ENCODE measurements at places on chromosomes 6 and 20.

GRCh38 chr6:9224539-9224938 lies 789.2 kb upstream of the SLC35B3 start:
- no peak for DNase-seq

DNA sequence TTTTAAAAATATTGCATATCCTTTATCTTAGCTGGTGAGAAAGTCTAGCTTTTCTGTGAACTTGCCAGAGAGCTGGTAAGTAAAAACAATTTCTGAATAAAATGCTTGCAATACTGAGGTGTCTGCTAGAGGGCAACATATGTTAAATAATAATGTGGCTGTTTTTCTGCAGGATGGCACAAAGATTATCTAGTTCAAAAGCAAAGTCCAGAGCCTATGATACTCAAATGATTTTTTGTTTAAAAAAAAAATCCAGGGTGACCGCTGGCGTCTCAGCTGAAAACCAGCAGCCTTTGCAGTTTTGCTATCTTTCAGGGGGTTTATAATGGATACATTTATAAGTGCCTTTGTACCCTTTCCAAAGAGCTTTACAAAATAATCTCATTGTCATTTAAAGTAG lies 194.9 kb downstream of the PHACTR1 start:
- DNase-seq, result peak; percentile 15

GRCh38 chr6:87181903-87182302 lies 26.5 kb downstream of the ZNF292 start:
- no peak for DNase-seq

GRCh38 chr20:44422083-44422482 lies 53.6 kb upstream of the TTPAL start:
- no peak for DNase-seq

DNA sequence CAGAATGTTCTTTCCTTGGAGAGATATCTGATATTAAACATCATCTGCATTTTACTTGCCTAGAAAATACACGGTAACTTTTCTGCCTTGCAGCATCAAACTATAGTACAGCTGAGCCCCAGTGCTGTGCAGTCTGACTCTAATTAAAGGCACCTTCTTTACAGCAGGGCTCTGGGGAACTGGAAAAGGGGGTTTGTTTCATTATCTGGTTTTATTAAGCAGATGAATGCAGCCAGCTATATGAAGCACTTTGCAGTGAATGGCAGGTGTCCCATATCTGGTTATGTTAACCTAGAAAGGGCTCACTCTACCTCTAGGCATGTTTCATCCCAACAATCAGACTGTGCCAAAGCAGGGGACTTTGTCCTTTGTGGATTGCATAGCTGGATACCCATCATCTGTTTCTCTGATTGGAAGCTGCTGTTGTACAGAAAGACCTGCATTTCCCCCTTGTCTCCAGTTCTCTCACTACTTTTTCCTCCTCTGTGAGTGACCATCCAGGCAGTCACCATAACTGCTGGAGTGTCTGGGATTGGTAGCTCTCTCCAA lies 39.6 kb upstream of the CMTR1 start:
- DNase-seq, result no peak

- DNase-seq, result no peak
Observed at GRCh38 chr6:3176562-3177355, 19.4 kb upstream of the TUBB2A start.

GRCh38 chr6:35368038-35368887 lies 25.9 kb downstream of the PPARD start:
- peak; percentile 83 for DNase-seq

GRCh38 chr6:83303426-83303825 lies 110.3 kb downstream of the RWDD2A start:
- DNase-seq, result no peak

GRCh38 chr20:41163821-41164220 lies 26.5 kb downstream of the PLCG1 start:
- DNase-seq, result no peak

DNA sequence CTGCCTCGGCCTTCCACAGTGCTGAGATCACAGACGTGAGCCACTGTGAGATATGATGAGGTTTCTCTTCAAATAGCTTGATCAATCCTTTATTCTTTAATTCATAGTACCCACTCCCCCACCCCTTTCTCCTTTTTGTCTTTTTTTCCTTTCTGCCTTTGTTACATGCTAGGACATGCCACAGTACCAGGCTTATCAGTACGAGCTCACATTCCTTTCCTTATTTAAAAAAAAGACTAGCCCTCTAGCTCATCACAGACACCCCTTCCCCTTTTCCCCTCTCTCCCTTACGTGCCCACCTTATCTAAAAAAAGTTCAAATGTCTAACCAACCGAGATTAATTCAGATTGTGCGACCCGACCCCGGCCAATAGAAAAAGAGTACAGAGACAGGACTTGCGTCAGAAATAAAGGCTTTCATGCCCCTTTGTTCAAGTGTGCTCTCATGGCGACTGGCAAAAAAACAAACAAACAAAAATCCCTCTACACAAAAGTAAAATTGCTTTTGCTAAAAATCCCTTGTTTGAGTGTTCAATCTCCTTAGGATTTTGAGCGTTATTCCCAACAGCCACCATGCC lies 49.2 kb downstream of the MRAP2 start:
- DNase-seq, result no peak

- peak; percentile 20 for DNase-seq
Observed at GRCh38 chr20:10225439-10226060, 6.9 kb downstream of the SNAP25 start.

DNA sequence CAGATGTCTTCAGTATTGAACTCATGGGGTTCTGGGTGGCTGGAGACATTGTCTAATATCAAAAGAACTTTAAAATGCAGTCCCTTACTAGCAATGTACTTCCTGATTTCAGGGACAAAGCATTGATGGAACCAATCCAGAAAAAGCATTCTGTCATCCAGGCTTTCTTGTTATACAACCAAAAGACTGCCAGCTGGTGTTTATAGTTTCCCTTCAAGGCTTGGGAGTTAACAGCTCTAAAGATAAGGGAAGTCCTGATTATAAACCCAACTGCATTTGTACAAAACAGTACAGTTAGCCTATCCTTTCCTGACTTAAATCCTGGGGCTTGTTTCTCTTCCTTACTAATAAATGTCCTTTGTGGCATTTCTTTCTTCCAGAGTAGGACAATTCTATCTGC lies 160.0 kb downstream of the COL21A1 start:
- no peak for DNase-seq

DNA sequence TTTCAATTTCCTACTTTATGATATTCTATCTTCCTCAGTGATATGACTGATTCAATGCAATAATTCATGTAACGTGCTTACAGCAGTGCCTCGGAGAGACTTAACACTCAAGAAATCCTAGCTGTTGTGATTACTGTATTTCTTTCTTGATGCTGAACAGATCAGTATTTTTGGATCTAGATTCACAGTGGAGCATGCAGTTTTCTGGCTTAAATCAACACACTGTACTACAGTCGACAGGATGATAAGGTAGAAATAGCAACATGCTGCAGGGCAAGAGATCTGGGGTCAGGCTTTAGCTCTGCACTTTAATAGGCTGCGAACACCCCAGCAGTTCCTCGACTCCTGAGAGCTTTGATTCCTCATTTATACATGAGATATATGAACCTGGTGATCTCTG lies 161.0 kb downstream of the AIG1 start:
- no peak for DNase-seq

GRCh38 chr6:107811591-107812218 lies 12.4 kb downstream of the SCML4 start:
- DNase-seq, result no peak

DNA sequence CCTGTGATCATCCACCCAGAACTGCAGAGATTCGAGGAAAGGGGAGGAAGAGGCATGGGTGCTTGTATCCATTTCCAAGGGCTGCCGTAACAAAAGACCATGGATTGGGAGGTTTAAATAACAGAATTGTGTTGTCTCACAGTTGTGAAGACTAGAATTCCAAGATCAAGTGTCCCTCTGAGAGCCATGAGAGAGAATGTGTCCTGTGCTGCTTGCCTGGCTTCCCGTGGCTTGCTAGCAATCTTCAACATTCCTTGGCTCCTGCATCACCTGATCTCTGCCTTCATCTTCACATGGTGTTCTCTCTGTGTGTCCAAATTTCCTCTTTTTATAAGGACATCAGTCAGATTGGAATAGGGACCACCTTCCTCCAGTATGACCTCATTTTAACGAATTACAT lies 69.8 kb downstream of the CDC40 start:
- DNase-seq, result no peak

GRCh38 chr20:33604991-33605370 lies 57.1 kb upstream of the C20orf144 start:
- no peak for DNase-seq

DNA sequence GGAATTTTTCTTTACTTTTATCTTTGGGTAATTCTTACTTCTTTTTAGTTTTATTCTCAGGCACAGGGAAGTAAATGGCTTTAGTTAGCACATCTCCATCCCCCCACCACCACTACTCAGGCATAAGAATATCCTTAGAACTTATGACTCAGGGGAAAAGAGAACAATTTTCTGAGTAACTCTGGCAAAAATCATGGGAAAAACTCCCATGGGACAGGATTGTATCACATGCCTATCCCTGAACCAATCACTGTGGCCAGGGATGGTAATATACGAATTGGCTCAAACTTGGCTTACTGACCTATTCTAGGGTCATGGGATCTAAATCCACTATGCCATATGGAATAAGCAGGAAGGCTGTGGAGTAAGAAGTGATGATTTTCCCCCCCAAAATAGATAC lies 339.1 kb downstream of the BTBD3 start:
- no peak for DNase-seq

DNA sequence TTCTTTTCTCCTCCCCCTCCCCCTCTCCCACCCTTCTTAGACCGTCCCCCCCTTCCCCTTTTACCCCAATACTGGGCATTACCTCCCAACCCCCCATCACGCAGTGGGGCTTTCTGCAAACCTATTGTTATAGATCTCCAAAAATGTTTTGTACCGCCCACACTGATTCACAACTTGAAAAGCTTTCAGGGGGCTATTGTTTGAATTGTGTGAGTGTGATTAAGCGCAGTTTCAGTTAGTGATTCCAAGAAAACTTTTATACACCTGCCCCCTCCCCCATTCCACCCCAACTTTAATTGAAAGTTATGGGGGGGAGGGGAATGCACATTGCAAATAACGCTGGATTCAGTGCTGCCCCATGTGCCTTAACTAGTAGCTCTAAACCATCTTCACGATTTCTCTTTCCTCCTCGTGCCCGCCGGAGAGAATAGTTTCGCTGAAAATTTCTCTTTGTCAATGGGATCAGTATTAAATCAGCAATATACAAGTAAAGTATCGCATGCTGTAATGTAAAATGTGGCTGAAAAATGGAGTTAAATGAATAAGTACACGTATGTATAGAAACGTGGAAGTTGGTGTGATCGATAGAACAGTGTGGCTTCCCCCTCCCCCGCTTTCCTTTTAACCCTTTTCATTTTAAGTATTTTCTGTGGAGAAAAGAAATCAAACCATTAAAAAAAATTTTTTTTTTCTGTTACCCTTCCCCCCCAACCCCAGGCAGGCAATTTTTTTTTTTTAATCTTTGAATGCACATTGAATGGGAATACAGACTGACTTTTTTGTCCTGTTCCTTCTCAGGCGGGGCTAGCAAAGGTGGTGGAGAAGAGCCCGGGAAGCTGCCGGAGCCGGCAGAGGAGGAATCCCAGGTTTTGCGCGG lies 632 bp downstream of the LIN28B start:
- no peak for DNase-seq

GRCh38 chr6:43942011-43942442 lies 172.0 kb downstream of the VEGFA start:
- no peak for DNase-seq

DNA sequence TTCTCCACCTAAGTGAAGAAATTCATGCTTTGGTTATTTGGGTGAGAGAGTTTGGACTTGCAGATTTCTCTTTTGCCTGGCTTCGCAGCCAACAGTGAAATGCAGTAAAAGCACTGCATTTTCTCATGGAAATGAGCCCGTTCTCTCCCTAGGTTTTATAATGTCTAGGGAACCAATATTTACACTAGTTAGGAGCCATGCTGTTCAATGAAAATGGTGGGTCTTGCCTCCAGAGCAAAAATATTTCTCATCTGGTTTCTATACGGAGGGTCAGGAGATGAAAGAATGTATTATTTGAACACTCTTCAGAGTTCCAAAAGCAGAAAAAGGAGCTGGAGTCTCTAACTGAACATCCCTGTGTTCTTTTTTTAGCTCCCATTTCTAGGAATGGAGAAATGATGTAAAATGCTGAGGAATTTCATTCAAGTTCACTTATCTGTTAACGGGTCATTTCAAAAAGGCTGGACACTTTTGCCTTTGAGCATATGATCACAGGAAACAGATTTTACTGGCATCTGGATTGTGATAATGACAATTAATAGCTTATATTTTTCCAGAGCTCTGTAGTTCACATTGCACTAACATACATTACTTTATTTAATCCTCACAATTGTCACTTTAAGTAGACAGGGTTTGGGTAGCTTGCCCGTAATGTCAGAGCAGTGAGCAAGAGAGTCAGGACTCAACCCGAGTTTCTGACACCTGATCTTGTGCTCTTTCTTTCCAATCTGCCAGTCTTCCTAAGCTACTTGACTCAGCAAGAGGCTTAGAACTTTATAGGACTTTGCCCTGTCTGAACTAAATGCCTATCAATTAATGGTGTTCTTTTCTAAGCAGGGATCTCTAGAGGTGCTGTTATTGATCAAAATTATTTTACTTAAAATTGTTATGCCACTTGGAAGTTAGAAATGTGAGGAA lies 78.0 kb downstream of the PPP1R14C start:
- DNase-seq, result no peak

DNA sequence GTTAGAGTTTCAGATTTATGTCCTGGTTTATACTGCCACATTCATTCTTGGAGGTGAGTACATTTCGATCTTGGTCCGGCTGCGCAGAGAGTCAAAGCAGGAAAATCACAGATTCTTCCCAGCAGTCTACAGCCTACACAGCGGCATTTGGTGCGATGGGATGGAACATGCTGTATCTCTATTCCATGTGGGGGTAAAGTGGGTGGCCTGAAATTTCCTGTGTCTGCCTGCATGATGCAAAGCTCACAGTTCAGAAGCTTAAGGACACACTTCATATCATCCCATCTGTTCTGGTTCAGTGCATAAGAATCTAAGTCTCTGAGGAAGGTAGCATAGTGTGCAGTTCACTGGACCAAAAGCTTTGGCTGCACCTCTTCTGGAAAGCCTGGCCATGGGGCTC lies at the start of gene DEFB127:
DEFB127 (plus strand) TSS at position 301 of the 400 bp plus-strand sequence; CDS start at position 392, 91 bp downstream.
- no peak for DNase-seq

- no peak for DNase-seq
Observed at GRCh38 chr20:313948-314347, 11.4 kb upstream of the SOX12 start.

GRCh38 chr6:2578767-2579166 lies 172.0 kb downstream of the MYLK4 start:
- DNase-seq, result no peak
